T1000 (cell line): ENCODE measurements at places on chromosomes 1 and 21.

- DNase-seq, result peak; percentile 4
These were observed 143.2 kb downstream of the KCTD3 start for GRCh38 chr1:215710036-215710898.

DNA sequence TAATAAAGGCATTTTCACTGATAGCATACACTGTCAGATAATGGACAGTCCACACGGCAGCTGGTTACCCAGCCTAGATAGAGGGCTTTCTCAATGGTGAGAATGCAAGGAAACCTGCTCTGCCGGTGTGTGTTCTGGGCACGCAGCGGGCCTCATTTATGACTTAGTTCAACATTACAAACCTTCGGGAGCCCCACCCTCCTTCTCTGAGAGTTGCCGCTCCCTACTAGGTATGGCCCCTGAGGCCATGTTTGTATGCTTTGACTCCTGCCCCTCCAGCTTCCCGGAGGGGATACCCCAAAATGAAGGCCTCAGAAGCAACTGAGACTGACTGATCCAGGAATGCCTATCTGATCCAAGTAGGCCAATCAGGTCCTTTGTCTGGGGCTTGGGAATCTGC, 17.2 kb upstream of the FABP3 start:
- no peak for DNase-seq

GRCh38 chr1:86758570-86758969, 54.2 kb downstream of the SH3GLB1 start:
- no peak for DNase-seq

- DNase-seq, result no peak
These were observed 8.8 kb downstream of the TFF2 start for GRCh38 chr21:42341776-42342542.

- DNase-seq, result no peak
These were observed 77.2 kb downstream of the NRIP1 start for GRCh38 chr21:14987370-14988170.

DNA sequence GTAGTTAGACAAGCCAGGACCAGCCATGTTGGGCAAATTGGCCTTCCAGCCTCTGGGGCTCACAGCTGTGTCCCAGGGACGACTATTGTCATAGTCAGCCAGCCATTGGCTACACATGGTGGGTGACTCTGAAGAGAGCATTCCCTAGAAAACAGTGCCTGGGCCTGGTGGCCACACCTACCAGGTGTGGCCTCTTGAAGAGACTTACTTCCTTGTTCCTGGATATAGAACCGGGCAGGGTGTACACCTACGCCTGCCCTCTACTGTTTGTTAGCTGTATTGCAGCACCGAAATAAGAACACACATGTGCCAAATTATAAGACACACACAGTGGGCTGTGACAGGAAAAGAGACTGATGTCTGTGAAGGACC, 134.6 kb upstream of the ARHGEF16 start:
- DNase-seq, result no peak

DNA sequence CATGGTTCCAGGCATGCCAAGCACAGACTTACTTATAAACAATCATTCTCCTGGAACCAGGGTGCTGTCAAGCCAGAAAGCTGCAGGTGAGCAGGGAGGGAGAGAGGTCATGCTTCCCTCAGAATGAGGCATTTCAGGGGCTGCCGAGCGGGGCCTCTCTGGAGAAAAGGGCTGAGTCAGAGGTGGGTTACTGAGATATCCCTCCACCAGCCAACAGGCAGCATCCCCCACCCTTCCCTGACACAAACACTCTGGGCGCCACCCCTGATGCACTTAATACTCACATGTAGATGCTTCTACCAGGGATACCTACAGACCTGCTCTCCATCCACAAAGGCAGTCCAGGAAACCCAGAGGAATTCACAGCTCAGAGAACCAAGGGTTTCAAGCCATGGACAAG, 13.1 kb downstream of the STK40 start:
- DNase-seq, result no peak

DNA sequence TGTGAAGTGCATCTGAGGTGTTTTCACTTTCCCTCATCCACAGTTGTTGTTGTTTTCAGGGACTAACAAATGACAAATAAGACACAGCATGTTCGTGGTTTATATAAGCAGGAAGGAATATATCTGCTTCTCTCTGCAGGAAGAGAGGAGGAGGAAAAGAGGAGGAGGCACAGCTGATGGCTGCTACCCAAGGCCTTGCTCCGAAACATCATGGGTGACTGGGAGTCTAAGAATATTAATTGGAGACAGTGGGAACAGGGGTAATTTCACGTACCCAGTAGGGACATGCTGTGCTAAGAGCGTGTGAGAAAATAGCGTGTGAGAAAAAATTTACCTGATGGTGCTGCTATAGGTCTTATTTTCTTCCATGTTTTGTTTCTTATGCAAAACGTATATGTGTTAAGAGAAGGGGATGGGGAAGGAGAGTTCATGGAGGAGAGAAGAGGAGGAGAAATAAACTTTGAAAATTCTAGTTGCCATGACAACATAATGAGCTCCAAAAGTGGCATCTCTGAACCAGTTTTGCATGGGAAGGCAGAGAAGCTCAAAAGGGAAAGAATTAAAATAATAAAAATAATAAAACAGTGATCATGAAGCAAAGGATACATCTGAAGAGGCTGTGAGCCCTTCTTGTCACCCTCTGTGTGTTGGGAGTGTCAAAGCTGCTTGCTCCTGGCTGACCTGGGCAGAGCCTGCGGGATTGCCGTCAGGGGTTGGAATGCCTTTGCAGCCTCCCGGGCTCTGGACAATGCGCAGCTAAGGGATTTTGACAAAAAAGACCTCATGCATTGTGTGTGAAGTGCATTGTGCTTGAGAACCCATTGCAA, 192.0 kb downstream of the CACNA1E start:
- no peak for DNase-seq

GRCh38 chr21:15592271-15592860, 137.4 kb upstream of the USP25 start:
- peak; percentile 0 for DNase-seq

DNA sequence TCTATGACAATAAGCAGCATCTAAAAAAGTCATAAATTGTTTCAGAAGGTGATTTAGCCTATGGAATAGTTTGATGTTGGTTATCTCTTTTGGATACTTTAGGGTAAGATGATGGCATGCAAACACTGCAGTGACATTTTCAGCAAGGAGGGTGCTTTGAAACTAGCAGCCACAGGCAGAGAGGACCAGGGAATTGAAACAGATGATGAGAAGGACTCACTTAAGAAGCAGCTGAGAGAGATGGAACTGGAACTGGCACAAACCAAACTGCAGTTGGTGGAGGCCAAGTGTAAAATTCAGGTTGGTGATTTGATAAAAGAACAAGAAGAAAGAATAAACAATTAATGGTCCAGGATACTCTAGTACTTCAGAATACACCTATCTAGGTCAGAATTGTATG, 11.2 kb upstream of the CACYBP start:
- DNase-seq, result no peak

- no peak for DNase-seq
These were observed 178.9 kb downstream of the PDE4B start for GRCh38 chr1:65971547-65971946.

DNA sequence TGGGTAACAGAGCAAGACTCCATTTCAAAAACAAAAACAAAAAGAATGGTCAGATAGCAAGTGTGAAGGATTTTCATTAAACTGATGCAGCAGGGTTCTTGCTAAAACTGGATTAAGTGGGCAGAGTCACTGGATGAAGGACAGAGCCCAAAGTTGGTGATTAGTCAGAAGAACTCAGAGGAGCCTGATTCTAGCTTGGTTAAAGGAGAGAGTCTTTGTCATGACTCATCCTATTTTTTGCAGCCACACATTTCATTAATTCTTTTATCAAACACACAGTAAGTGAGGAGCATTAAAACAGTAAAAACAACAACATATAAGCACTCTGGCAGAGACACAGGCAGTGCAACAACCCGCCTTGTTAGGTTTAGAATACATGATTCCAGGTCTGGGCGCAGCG, 56.0 kb upstream of the EDARADD start:
- no peak for DNase-seq

DNA sequence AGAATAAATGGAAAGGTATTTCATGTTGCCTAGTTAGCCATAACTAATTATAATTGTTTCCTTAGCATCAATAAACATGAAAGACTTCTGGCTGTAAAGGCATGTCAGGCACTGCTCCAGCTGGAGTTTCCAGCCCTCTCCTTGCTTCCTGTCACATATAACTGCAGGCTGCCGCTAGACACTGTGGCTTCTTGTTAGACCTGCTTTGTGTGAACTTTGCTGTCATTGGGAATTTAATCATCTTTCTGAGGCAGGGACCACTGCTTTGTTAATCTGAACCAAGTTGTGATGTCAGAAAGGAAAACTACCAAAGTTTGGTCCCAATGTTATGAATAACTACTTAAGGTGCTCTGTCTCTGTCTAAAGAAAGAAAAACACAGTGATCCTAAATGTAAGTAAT, 90.3 kb upstream of the DUSP10 start:
- no peak for DNase-seq

DNA sequence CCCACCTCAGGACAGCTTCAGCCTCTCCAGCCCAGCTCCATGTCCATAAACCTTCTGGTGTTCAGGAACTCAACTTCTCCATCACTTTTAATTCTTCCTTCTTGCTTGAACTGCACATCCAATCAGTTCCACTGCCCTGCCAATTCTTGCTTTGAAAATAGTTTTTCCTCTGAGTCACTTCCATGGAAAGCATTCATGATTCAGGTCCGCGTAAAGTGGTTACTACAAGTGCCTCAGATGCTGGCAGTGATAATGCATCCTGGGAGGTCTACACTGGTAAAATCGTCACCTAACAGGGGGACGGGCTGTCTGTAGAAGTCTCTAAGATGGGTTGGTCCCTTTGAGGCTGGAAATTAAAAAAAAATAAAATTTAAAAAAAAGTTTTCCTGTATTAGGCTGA, 25.9 kb upstream of the RCAN1 start:
- DNase-seq, result peak; percentile 66

DNA sequence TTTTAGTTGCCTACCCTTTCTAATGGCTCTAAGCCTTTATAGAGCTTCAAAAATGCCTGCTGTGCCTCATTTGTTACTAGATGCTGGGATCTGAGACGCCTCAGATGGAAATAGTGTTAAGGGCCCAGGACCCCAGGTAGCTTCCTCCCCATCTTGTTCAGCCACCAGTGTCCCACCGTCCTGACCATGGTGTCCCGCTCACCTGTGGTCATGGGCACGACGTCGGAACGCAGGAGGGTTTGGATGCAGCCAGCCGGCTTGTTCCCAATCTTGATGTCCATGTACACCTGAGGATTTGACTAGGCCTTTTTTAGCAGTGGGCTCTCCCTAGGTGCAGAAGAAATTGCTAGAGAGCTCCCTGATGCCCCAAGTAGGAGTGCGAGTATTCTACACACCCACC, 31.1 kb downstream of the PABPC4 start:
- DNase-seq, result no peak

GRCh38 chr1:95117207-95118066, at the start of gene TLCD4:
TLCD4 (plus strand) TSS chr1:95117355; CDS start chr1:95143902, 26,547 bp downstream.
- DNase-seq, result peak; percentile 53

- no peak for DNase-seq
These were observed 52.2 kb downstream of the CAPZB start for GRCh38 chr1:19432943-19433718.

GRCh38 chr21:26079366-26079765, 91.2 kb downstream of the APP start:
- DNase-seq, result no peak

DNA sequence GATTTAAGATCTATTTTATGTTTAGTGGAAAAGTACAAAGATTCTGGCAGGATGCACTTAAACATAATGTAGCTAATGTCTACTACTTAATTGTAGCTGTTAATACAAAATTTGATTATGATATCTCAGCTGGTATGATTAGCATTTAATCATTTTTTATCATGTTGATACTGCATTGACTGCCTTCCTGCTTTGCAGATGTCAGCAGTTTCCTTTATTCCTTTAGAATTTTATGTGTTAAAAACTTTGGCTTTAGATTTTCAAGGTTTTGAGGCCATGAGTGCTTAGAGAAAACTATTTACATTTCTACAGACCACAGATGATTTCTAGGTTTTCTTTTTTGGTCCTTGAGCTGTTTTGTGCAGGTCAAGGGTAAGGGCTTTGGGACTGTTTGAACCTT, 152.2 kb downstream of the ZNF326 start:
- DNase-seq, result no peak

DNA sequence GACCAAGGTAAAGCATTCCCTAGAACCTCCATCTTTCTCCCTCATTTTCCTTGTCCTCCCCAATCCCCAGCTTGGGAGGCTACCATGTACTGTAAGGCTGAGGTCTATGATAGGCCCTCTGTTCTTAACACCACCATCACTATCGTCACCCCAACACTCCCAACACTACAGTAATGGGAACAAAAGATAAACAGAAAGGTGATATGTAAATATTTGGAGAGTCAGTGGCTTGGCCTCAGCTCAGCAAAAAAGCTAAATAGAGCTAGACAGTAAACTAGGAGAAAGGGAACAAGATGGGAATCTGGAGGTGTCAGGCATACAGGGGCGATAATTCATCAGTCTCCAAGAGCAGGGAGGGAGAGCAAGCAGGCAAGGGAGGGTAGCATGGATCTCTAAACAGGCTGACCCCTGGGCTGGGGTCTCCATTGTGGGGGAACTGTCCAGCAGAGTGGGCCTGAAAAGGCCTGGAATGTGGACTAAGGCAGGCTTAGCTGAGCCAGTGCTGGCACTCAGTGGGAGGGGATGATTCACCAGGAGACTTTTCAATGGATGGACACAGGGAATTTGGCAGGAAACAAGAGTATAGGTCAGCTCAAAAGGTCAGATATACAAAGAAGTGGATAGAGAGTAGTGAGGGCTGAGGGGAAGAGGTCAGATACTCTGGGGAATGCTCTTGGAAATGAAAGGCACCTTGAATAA, 6.7 kb downstream of the WNT2B start:
- DNase-seq, result no peak

GRCh38 chr1:231313661-231314060, 24.0 kb downstream of the EXOC8 start:
- no peak for DNase-seq

- DNase-seq, result no peak
These were observed 31.3 kb downstream of the NSL1 start for GRCh38 chr1:212760126-212760823.

- no peak for DNase-seq
These were observed 16.8 kb downstream of the RRP1 start for GRCh38 chr21:43806017-43806710.

DNA sequence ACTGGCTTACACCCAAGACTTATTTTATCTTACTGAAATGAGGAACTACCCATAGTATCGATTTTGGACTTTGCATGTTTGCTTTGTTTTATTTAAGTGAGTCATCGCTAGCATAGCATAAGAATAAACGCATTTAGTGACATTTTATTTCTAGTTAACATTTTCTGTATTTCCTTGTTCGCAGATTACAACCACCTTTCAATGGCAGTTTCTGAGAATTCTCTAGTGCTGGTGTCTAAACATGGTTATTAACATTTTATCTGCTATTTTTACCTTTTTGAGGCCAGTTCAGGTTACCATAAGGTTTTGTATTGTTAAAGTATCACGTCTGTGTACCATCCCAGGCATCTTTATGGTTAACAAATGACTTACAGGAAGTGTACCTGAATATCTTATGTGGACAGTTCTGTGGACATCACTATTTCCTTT, 24.5 kb downstream of the EEIG2 start:
- DNase-seq, result no peak

- no peak for DNase-seq
These were observed 57.1 kb upstream of the DR1 start for GRCh38 chr1:93288558-93288957.
